Stimulated activated CD4-positive, alpha-beta T cell treated with anti-CD3 and anti-CD28 coated beads, TNF-alpha, amount 100 ng/mL, for 4 hours (primary cell): ENCODE measurements at places on chromosomes 1 and 21.

DNA sequence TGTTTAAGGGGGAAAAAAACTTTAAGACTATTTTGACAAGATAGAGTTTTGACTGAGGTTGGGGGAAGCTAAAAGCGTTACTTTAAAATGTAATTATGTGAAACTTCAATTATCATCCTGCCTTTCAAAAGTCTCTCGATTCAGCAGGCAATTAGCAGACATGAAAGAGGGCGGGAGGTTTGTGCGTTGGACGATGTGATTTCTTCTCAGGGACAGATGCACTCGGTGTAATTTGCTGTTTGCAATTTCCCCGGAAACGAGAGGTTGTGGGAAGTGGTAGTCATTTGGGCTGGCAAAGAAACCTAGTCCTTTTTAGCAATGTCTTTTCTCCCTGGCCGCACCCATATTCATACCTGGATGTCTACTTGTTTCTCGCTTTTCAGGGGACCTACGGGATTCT lies 27.1 kb downstream of the KAZN start:
- no peak for DNase-seq

DNA sequence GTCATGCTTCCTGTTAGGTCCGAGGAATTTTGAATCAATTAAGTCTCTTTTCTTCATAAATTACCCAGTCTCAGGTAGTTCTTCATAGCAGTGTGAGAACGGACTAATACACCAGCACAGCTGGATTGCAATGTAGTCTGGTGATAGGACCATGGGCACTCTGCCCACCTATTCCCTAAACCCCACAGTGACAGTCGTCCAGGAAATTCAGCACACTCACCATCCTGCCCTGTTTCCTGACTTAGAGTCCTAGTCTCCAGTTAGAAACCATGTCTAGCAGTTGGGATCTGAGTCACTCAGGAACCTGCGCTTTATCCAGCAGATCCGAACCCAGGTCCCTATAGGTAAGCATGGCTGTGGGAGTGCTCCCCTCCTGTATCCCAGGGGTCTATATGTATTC lies 149.3 kb upstream of the TNR start:
- DNase-seq, result no peak

DNA sequence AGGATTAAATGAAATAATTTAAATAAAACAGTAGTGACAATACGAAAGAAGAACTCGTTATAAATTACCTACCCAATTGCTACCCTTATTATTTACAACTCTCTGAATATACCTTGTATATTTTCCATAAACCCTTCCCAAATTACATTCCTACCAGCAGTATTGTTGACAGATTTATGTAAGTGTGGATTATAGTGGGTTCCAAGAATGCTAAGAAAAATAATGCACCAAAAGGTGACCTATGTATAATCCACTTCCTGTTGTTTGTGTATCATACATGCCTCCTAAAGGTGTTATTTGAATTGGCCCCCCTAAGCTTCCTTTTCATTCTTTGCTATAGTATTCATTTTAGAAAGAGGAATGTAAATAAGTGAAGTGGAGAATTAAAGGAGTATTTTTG lies 33.2 kb upstream of the CXADR start:
- no peak for DNase-seq

DNA sequence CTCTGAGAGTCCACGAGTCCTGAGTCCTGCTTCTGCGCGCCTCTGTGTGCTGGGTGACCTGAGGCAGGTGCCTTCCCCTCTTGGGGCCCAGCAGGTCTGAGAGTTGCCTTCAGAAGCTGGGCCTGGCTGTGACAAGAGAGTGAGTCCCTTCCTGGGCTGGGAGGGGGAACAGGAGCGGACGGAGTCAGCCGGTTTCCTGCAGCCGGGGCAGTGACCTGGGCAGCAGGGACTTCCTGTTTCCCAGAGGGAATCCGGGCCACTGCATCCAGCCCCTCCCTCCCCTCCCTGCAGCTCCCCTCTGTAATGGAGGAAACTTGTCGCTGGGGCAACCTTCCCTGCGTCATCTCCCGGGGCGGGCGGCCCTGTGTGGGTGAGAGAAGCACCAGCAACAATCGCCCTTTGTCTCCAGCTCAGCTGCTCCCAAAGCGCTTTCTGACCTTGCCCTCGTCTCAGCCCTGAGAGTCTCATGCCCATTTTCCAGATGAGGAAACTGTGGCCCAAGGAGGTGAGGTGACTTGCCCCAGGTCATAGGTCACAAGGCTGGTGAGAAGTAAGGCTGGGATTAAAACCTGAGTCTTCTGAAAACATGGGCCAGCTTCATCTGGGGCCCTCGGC lies 61.1 kb downstream of the SDC3 start:
- DNase-seq, result no peak

DNA sequence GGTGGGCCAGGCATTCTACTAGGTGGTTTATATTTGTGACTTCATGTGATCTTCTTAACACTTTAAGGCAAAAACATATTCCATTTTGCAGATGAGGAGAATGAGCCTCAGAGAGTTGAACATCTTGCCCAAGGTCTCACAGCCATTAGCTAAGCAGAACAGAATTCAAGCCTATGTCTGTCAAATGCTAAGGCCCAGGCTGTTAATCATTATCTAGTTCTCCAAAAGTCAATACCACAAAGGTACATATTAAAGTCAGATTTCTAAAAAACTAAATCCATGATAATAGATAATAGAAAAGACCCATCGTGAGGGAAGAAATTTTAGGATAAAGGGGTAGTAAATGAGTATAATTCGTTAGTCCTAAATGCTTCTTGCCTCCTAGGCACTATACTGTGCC lies 234.3 kb downstream of the KCNH1 start:
- DNase-seq, result no peak

DNA sequence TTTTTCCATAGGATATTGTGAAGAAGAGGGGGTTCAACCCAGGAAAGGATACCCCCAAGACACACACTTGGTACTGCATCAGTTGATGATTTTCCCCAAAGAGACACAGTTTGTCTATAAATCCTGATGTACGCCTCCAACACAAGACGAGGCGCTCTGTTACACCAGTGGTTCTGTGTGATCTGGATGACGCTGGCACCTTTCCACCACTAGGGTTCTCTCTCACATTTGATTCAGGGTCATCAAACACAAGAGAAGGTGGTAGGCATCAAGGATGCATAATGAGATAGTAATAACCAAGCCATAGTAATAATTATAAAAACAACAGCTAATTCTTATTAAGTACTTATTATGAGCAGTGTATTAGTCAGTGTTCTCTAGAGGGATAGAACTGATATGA lies 508.8 kb upstream of the ZP4 start:
- DNase-seq, result no peak

DNA sequence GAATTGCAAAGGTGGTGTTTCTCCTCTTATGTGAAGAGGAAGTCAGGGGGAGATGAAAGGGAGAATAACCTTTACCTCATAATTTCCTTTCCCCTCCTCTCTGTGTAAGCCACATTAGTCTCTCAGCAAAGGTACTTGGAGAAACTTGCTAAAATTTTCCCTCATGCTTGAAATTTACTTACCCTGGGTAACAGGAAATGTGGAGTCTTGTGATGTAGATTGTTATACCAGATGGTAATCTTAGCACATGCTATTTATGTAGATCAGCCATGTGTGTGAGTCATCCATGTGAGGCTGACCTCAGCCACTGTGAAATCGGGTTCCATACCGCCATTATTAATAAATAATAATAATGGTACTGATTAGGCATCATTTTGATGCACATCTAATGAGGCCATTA lies 128.4 kb downstream of the TGFB2 start:
- DNase-seq, result no peak

DNA sequence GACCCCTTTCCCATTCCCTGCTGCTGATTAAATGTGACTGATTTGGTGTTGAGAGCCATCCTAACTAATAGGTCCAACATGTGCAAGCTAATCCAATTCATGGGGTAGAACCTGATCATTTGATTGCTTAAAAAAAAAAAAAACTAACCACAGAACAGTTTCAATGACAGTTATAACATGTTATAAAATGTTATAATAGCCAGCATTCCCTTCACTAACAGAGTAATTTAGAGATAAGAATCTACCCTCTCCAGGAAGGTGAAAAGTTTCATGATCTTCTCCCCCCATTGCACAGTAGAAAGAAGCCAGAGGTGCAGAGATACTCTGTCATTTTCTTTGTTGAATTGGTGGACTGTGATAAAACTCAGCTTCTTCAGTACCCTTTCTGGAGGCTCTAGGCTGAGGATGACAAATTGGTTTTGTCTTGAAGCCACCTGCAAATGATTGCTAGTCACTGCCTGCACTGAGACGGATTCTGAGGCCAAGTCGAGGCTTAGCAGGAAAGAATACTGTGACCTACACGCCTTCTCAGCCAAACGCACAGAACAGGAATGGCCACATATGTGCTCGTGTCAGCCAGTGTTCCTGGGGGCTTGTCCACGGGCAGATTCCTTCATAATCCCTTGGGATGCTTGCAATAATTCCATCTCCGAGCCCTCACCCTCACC lies 215.7 kb upstream of the IRF2BP2 start:
- DNase-seq, result no peak

DNA sequence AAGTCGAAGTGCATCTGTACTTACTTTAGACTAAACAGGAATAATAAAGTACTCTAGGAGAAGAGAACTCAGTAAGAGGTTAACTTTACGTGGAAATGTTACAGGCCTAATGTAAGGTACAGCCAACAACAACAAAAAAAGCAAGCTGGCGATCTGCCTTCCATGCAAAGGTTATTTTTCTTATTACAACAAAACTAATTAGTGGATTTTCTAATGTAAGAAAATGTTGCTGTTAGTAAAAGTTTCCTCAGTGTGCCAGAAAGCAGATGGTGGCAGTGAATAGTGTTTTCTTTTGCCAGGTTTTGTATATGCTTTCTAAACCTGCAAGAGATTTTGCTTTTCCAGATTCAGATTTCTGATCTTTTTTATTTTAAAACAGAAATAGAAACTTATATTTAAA lies 179.2 kb downstream of the NFIA start:
- no peak for DNase-seq

DNA sequence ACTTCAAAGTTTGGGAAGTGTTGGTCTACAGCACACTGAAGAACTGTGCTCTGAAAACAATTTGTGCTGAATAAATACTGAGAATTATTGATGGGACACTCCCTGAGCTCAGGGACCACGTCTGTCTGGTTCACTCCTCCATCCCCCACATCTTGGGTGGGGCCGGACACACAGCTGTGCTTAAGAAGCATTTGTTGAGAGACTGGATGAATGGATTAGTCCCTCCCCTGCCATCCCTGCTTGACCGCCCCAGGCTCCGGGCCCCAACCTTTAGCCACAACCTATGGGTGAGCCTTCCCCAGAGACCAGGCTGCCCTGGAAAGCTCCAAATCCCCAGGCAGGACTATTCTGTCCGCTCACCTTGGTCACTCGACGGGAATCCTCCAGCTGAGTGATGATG lies 7.5 kb downstream of the TRIM63 start:
- DNase-seq, result no peak

DNA sequence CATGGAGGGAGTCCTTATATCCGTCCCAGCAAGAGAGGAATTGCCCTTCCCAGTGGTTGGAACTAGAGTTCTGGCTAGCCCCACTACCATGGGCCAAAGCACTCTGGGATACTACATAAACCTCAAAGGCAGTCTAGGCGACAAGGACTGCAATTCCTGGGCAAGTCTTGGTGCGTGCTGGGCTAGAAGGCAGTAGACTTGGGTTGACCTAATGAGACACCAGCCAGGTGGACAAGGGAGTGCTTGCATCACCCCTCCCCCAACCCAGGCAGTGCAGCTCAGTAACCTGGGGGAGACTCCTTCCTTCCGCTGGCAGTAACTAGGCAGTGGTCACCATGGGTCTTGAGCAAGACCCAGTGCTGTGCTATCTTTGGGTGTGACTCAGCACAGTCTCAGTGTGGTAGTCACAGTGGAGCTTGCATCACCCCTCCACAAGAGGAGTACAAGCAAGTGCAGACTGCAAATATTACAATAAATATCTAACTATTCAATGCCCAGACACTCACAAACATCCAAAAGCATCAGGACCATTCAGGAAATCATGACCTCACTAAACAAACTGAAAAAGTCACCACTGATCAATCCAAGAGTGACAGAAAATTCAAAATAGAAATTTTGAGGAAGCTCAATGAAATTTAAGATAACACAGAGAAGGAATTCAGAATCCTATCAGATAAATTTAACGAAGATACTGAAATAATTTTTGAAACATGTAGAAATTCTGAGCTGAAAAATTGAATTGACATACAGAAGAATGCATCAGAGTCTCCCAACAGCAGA lies 84.7 kb upstream of the LYPLAL1 start:
- no peak for DNase-seq

- DNase-seq, result no peak
Measured at GRCh38 chr1:2428490-2428889, 16.1 kb upstream of the PEX10 start.

DNA sequence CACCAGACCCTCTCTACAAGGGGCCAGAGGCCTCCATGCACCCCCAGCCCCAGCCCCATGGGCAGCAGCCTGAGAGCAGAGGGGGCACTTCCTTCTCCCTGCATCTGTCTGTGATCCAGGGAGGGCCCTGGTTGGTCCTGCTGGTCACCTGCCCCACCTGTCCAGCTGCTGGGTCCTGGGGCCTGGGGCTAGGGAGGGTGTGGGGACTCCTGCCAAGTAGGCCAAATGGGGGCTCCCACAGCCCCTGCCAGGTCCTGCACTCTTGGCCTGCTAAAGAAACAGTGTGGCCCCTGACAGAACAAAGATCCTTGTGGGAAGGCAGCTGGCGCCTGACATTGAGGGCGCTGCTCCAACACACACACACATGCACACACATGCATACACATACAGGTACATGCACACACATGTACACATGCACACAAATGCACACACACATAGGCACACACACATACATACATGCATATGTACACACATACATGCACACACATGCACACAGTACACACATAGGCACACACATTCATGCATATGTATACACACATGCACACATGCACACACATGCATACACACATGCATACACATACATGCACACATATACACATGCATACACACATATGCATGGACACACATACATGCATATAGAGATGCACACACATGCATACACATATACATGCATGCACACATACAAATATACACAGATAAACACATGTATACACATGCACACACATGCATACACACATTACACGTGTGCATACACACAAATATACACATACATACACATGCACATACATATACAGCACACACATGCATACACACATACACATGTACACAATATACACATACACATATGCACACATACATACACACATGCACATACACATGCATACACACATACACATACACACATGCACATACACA lies 49.9 kb downstream of the TRPM2 start:
- DNase-seq, result no peak

GRCh38 chr1:94543893-94544635 lies 2.5 kb upstream of the F3 start:
- DNase-seq, result no peak

DNA sequence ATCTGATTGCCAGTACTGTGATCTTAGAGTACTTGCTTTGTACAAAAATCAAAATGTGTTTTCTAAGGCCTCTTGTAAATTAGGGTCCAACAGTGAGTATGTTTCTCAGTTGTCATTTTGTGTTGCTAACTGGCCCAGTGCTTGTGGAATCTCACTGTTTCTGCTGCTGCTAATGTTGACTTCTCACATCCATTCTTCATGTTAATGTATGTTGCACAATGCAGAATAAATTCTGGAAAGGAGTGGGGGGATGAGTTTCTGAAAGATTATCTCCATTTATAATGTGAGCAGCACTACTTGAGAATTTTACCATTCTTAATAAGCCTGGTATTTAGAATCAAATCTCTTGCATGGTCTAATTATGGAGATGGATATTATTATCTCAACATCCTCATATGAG lies 57.9 kb downstream of the CACHD1 start:
- DNase-seq, result no peak
